ENCODE measurements at places on chromosomes 3 and 15.

GRCh38 chr15:64197425-64197824, 34.6 kb upstream of the PPIB start:
- no peak for DNase-seq

DNA sequence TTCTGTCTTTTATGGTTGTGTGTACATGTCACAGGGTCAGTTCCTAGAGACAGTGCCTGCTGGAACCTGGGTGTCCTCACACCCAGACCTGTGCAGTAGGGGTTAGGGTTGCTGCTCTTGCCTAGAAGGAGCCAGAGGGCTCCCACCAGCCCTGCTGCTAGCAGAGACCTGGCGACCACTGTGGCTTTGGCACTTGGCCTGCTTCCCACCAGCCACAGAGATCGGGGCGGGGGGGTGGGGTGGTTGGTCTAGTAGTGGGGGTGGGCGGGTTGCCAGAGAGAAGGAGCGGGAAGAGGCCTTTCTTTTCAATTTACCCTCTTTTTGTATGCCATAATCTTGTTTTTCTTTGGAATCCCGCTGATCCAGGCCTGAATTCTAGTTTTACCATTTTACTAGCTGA, 29.4 kb downstream of the EEFSEC start:
- no peak for DNase-seq

- no peak for DNase-seq
These were observed 148.2 kb downstream of the ADAMTS9 start for GRCh38 chr3:64539451-64540196.

- DNase-seq: no peak
These were observed 13.7 kb downstream of the C15orf39 start for GRCh38 chr15:75215107-75216004.

GRCh38 chr3:14144423-14145075, 19.7 kb downstream of the TMEM43 start:
- DNase-seq: peak; percentile 42

- DNase-seq: no peak
These were observed 877 bp upstream of the FEM1B start for GRCh38 chr15:68276668-68277067.

DNA sequence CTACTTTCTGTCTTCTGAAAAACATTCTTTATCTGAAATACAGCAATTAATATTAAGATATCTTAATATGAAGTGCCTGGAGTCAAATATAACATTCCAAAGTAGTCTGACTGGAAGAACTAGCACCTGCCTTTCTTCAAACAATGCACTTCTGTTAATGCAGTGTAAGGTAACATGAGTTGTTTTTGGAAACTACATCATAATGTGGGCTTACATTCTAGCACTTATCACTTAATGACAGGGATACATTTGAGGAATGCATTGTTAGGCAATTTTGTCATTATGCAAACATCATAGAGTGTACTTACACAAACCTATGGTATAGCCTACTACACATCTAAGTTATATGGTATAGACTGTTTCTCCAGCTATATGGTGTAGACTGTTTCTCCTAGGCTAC, 49.2 kb downstream of the SLC15A2 start:
- no peak for DNase-seq

DNA sequence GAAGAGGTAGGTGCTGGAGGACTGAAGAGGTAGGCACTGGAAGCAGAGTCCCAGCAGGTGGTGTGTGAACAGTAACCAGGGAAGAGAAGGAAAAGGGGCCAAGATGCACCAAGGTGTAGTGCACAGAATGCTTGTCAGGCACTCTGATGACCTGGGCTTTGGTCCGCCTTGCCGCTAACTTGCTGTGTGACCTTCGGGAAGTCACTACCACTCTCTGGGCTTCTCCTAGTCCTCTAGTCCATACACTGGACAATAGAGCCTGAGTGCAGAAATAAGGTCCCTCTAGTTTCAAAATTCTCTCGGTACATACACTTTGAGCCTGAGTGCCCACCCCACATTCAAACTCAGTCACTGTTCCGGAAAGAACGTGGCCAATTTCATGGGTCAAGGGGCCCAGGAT, 24.1 kb downstream of the ANP32A start:
- DNase-seq: no peak

DNA sequence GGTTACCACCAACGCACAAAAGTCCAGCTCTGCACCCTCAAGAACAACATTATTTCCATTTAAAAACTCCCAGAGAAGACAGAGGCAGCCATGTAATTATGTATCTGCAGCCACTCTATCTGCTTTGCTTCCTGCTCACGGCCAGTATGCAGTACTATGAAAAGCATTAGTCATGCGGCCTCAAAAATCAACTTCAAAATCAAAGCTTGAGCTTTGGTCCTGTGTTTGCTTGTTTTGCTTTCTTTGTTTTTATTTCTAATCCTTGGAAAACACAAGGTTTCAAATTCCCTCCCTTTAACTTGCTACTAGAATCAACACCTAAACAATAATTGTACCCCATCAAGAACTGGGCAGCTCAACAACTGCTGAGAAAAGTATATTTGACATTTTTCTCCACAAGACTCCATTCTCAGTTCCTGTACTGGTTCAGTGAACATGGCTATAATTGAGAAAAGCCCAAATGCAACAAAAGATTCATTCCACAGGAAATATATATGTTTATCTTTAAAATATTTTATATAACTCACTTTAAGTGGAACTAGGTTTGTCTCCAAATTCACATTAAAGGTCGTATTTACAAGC, 37.6 kb downstream of the GBE1 start:
- DNase-seq: no peak

GRCh38 chr15:65066001-65066634, 1.7 kb downstream of the RASL12 start:
- DNase-seq: no peak

DNA sequence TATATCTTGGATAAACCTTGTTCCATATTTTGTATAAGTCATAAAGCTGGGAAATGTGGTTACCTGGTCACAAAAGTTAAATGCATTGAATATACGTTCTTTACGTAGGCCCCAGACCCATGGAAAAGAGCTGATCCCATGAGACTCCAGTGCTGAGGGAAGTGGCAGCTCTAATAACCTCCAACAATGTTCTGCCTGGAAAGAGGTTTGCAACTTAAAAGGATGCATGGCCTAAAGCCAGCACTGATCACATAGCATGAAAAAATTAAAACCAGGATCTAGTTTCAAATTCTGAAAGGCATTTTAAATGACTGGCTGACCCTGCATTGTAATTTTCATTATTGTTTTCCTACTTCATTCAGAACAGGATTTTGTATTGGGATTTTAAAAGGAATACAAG, 27.9 kb upstream of the STRIT1 start:
- DNase-seq: no peak

GRCh38 chr3:38245930-38246329, 19.7 kb upstream of the SLC22A13 start:
- DNase-seq: no peak

DNA sequence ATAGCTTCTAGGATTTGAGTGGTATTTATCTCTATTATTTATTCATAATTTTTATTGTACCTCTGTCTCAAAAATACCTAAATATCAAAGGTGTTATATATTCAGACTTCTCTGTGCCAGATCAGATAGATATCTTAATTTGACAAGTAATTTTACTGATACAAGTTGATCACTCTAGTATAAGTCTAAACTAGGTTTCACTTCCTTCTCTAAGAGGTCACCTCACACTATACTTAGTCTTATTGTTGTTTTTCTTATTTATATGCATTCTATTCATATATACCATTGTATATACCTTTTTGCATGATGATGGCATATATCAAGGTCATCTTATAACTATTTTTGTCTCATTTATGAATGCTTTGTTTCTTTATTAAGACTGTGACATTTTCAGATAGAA, 26.4 kb upstream of the HGD start:
- DNase-seq: no peak

GRCh38 chr15:67359431-67360079, 105.0 kb downstream of the IQCH start:
- no peak for DNase-seq

- DNase-seq: no peak
These were observed 25.6 kb upstream of the MINDY4B start for GRCh38 chr3:150930839-150931238.

DNA sequence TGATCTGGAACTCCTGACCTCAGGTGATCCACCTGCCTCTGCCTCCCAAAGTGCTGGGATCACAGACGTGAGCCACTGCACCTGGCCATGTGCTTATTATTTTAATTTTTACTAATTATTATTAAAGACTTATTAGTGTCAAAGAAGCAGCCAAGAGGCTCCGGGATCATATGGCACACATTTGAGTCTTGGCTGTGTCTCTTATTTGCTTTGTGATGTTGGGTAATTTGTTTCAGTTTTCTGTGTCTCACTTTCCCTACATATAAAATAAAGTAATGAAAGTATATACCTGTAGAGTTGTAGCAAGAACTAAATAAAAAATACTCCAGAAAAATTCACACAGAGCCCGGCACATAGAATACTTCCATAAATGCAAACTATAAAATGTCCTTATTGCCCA, 238.0 kb upstream of the TBL1XR1 start:
- DNase-seq: no peak

DNA sequence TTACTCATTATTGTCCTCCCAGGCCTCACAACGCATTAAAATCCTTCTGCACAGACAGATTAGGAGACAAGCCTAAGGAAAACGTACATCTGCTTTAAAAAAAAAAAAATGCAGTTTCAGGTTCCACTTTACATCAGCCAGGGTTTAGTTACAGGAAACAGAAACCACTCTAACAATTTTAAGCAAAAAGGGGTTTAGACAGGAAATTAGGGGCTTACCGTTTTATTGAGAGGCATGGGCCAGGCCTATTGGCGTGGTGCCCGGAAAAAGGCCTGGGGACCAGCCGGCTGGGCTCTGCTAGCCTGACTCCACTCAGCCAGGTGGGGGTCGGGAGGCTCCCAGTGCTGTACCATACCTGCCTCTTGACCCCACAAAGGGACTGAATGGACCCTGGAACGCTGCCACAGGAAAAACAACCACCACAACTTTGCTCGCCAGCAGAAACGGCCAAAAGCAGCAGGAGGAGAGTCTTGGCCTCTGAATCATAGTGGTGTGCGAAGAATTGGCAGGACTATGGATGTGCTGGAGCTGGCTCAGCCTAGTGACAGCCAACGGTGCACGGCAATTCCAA, 124.3 kb downstream of the CHSY1 start:
- peak; percentile 43 for DNase-seq

DNA sequence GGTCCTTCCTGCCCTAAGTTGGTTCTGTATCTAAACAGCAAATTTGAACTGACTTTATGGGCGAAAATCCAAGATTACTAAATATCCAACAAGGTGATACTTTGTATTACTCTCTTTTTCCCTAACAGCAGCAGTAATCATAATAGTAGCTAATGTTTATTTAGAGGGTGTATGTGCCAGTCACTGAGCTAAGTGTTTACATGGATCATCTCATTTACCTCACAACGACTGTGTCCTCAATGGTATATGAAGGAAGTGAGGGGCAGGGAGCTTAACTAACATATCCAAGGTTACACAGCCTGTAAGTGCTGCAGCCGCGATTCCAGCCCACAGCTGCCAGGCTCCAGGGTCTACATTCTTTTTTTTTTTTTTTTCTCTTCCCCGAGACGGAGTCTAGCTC, 10.3 kb upstream of the LRRC34 start:
- DNase-seq: no peak

DNA sequence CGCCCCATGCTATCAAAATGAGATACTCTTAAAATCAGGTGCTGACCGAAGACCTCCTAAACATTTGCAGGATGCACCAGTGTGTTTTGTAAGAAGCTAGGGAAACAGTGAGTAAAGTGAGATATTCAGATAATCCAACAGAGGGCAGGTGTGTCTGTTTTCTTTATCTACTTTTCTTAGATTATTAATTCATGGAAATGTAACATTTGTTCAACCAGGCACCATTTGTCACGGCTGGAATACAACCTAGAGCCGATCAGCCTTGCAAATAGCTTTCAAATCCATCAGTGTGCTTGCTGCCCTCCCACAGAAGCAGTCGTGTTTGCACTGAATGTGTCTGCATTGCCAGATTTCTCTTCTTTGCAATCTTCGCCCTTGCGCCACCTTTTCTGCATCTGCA, 201.9 kb upstream of the CHRM5 start:
- no peak for DNase-seq

DNA sequence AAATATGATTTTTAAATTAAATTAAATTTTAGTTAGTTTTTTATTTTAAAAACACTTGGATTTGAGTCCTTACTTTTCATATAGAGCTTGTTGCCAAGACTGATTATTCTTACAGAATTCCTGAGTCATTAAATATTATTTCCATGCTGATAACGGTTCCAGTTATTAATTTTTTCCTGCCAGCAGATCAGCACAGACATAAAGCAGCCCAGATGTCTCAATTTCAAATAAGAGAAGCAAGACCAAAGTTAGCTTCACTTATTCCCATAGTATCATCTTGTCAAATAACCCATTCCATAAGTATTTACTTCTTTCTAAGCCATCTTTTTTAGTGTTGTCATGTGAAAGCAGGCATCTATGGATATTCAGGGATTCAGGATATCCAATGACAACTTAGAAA, 75.3 kb downstream of the SSR3 start:
- DNase-seq: no peak

DNA sequence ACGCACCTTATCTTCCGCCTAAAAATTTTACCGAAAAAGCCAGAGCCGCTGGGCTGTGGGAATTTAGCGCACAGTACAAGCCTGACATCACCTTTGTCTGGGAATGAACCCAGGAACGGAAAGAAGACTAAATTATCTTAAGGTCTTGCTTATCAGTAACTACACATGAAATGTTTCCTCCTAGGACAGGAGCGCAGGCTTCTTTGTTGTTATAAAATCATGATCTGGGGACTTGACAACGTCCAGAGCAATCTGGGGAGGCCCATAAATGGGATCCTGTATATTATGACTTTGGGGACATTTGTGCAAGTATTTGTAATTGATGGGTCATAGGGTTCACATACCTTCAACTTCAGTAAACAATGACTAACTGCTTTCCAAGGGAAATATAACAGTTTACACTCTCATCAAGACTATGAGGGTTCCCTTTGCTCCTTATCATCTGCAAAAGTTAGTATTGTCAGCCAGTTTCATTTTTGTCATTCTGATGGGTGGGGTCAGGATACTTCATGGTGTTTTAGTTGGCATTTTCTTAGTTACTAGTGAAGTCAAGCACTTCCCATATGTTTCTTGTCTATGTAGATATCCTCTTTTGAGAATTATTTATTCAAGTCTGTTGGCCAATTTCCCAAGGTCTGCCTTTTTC, 213.9 kb upstream of the PFN2 start:
- DNase-seq: no peak

DNA sequence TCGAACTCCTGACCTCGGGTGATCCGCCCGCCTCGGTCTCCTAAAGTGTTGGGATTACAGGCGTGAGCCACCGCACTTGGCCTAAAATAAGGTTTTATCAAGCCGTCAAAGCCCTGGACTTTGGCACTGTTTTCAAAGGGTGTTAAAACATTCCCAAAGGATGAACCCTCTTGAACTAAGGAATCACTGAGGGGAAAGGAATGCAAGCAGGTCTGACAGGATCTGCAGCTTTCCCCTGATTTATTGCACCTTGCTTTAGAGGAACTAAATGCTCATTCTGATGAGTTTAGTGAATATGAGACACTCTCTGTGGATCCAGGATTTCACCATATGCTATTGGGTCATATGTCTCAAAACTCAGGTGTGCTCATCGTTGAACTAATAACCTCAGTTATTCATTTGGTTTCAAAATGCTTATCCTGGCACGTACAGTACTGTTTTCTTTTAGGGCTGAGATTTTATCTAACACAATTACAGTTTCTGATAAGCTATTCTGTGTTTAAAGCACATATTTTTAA, 63.0 kb upstream of the TSC22D2 start:
- DNase-seq: no peak
